ENCODE measurements at places on chromosomes 2 and 18. TPM values are rescaled to one million over a fixed set of nuclear protein-coding genes. Genes with fewer than 3 reads are reported as not detected.
A peak's percentile ranks its signal among the peaks of the same experiment; 100 is the strongest.

- DNase-seq, result no peak
Measured at GRCh38 chr2:102891296-102891695, 129.5 kb downstream of the TMEM182 start.

DNA sequence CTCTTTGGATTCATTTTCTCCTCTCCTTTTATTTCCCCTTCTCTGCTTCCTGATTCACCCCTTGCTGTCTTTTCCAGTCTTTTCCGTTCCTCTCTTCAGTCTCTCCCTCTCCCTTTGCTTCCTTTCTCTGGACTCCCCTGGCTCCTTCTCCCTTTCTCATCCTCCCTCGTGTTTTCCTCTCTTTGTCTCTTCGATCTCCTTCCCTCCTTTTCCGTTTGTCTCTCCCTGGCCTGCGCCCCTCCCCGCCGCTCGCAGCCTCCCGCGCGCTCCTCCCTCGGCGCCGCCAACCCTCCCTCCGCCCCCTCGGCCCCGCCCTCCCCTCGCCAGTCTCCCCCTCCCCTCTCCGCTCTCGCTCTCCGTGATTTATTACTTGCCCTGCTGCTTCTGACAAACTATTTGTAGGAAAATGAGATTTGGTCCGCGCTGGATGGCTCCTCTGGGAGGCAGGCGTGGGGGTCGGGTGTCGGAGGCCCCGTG is 46.0 kb upstream of the PAX8 start:
- DNase-seq, result no peak

DNA sequence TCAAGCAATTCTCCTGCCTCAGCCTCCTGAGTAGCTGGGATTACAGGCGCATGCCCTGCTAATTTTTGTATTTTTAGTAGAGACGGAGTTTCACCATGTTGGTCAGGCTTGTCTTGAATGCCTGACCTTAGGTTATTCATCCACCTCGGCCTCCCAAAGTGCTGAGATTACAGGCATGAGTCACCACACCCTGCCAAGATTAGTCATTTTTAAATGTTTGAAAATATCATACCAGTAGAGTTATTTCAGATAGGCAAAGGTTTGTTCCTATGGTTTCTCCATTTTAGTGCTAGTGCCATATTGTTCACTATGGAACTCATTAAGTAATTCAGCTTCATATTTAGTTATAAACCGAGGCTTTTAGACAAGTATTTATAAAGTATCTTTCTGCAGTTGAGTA is 52.3 kb downstream of the HIBCH start:
- no peak for DNase-seq

GRCh38 chr18:38709122-38709521 is 1143.5 kb upstream of the CELF4 start:
- DNase-seq, result no peak

GRCh38 chr2:58203018-58203417 is 38.1 kb downstream of the FANCL start:
- no peak for DNase-seq

- DNase-seq, result no peak
Measured at GRCh38 chr2:136217996-136218395, 100.0 kb upstream of the CXCR4 start.

DNA sequence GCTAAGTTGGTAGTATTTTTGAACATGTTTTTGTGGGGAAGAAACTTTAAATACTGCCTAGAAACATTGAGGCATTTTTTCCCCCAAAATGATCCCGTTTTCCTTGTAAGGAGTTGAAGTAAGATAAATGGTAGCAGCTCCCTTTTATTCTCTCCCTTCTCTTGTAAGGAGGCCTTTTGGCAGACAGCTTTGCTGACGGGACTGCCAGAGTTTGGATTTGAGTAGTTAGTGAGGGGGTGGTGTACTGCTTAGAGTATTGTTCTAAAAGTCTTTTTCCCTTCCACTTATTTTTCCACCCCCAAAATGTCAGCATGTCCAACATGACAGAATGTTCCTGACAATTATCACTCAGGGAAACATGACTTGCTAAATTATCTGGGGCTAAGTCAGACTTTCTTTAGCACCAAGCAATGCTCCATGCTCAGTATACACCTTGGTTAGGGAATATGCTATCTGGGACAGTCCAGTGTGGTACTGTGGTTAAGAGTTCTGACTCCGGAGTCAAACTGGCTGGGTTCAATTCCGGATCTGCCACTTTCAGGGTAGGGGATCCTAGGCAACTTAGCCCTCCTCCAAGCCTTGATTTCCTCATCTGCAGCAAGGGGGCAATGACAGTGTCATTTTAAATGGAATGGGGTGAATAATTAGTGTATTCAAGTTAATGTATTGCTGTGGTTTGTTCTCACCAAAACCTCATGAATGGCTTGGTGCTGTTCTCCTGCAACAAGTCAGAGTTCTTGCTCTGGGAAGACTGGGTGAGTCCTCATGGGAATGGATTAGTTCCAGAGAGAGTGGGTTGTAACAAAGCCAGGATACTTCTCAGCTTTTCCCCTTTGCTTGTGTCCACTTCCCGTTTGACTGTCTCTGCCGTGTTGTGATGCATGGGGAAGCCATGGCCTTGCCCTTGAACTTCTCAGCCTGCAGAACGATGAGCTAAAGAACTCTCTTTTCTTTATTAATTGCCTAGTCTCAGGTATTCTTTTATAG is 116.2 kb downstream of the TANC1 start:
- DNase-seq, result no peak

DNA sequence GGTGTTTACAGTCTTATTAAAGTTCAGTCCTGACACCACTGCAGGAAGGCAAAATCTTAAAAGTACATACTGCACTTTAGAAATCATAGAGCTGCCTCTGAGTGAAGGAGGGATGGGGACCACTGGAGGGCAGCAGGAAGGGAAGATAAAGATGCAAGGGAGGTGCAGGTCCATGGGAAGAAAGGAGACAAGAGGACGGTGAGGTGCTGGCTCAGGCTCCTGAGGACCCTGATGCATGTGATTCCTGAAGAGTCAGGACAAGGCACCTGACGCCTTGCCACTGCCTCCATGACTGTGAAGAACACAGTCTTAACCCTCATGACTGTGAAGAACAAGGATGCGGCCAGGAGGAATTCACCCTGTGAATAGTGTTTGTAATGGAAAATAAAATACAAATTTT is 116.2 kb upstream of the NPAS2 start:
- no peak for DNase-seq

DNA sequence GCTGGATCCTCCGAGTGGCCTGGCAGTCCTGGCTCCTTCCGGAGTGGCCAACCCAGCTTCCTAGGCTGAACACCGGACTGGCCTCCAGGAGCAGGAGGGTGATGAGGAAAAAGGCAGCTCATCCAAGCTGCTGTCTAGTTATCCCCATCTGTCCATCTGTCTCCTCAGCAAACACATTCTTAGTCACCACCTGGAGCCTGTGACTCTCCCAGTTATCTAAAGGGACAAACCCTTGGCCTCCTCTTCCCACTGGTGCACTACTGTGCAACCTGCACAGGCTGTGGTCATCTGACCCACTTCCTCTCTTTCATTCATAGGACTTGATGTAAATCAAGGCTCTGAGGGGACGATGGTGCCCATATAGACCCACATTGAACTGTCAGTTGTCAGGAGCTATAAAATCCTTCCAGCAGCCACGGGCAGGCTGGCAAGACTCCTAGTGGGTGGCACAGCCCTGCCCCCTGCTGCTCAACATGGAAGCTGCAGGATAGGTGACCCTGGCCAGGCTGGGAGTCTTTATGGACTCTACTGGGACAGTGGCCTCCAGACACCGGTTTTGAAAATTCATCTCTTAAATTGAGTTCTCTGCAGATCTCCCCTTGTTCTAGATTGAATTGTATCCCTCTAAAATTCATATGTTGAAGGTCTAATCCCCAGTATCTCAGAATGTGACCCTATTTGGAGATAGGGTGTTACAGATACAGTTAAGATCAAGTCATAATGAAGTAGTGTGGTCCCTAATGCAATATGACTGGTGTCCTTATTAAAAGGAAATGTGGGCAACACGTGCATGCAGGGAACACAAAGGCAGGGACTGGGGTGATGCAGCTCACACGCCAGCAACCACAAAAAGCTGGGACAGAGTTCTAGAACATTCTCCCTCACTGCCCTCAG is 29.3 kb upstream of the DUSP2 start:
- DNase-seq, result peak; percentile 30

DNA sequence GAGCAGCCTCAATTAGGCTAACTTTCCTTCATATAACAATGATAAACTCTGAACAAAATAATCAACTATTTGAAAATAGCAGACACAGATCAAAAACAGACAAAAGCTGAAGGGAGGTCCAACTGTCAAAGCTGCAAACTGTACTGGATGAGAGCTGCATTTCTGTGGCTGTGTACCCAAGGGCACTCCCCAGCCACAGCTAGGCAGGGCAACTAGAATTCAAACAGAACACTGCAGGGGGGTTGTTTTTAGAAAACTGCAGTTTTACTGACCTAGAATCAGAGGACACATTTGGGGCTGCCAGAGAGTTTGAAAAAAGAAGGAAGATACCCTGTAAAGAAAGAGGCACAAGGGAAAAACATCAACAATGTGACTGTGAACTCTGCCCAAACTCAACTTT is 56.8 kb downstream of the SMAD2 start:
- DNase-seq, result no peak

- no peak for DNase-seq
Measured at GRCh38 chr18:22734791-22735627, 198.1 kb upstream of the RBBP8 start.

DNA sequence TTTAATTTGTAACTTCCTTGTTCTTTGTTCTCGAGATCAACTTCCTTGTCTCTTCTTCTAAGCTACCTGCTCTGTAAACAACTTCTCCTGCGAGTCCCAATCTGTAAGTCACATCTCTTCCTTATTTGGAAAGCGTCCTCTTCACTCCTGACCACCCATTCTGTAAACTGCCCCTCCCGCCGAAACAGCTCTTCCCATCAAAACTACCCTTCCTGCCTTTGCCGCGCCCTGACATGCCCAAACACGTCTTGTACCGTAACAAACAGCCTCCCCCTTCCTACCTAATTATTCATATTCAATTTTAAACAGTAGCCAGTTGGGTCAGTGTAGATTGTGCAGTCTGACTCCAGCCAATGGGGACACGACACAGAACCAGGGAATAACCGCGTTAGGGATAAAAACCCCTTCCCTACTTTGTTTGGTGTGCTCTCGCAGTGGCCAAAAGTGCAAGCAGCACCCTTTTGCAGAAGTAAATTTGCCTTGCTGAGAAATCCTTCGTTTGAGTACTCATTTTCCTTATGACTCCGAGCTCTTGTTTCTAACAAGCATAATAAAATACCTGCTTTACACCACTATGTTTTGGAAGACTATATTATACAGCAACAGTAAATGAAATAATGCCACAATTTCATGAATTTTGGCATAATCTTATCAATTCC is 39.8 kb downstream of the PIAS2 start:
- DNase-seq, result no peak

DNA sequence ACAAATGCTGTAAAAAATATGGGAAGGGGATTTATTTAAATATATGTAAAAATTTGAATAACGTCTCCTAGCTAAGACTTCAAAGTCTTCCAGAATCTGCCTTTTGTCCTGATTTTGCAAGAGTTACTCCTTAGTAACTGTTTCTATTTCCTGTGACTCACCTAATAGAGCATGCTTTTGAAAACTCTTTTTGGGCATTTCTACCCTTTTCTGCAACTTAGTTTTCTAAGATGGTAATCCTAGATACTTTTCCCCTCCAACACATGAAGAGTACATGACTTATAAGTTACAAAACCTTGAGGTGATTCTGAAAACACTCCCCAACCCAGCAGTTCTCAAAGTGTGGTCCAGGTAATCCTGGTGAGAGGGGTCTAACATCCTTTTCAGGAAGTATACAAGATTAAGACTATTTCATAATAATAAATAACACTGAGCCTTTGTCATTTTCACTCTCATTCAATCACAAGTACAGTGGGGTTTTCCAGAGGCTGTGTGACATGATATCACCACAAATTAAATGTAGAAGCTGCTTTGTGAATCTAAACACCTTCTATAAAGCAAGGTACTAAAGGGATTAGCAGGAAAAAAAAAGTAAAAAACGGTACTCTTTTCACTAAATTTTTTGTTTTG is 31.9 kb downstream of the PPP4R3B start:
- DNase-seq, result no peak

GRCh38 chr2:40480596-40480995 is 28.7 kb upstream of the SLC8A1 start:
- no peak for DNase-seq

DNA sequence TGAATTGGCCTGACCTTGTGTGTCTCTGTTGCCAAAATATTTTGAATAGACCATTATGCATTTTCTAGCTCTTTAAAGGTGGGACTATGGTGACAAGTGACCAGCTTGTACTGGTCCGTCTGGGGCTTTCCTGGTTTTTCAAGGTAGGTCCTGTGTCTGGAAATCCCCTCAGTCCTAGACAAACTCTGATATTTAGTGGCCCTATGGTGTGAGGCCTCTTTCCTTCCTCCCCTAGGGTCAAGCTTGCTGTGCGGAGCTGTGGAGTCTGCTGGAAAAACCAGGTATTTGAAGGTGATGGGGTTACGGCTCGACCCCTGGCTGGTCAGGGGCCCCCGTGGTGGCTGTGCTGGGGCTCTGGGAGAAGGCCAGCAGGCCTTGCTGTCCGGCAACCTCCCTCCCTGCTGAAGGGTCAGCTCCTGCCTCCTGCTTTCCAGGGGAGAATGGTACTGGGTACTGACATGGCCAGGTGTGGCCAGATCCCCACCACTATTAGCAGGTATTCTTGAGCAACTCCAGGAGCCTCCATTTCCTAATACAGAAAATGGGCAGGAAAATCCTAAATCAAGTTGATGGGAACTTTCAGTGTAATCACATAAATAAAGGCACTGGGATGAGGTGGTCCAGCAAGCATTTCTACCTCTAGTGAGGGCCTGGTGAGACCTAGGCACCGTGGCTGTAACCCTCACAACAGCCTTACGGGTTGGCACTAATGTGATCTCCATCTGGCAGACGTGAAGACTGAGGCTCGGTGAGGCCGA is 86.2 kb upstream of the HS6ST1 start:
- DNase-seq, result no peak

GRCh38 chr2:161055289-161055688 is 104.9 kb upstream of the TANK start:
- DNase-seq, result no peak

DNA sequence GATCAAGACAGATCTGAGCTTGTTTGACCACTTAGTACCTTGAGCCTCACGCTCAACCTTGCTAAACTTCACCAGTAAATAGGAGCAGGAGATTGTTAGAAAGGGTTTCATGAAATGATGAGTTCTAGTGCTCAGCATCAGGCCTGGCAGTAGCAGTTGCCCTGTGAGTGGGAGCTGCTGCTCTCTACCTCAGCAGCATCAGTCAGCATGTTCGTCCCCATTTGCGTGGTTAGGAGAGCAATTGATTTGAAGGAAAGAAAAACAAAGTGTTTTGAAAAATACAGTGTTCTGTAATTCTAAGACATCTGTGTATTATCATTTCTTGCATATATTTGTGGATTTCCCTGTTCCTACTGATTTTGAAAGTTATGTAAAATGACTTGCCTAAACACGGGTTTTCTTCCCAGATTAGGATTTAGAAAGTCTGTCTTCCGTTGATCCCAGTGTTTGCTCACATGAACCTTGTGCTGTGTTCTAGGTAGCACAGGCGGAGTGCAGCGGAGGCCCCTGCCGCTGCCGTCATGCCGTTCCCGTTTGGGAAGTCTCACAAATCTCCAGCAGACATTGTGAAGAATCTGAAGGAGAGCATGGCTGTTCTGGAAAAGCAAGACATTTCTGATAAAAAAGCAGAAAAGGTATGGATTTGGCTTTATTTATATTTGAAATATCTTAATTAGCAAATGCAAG is 47.0 kb downstream of the CAB39 start:
- DNase-seq, result no peak

Gene DES
- total RNA-seq, result 182 TPM

Gene EIF5B
- 38.2 TPM for total RNA-seq

Gene NEU4
- total RNA-seq, result not detected

Gene SOWAHC
- 20.8 TPM for total RNA-seq

Gene HSBP1L1
- total RNA-seq, result 1.3 TPM

Gene PHOSPHO2
- total RNA-seq, result not detected

Gene TEKT4
- total RNA-seq, result not detected

All from ascending aorta (tissue), 2 donors.